ENCODE measurements at places on chromosomes 1 and 21.

DNA sequence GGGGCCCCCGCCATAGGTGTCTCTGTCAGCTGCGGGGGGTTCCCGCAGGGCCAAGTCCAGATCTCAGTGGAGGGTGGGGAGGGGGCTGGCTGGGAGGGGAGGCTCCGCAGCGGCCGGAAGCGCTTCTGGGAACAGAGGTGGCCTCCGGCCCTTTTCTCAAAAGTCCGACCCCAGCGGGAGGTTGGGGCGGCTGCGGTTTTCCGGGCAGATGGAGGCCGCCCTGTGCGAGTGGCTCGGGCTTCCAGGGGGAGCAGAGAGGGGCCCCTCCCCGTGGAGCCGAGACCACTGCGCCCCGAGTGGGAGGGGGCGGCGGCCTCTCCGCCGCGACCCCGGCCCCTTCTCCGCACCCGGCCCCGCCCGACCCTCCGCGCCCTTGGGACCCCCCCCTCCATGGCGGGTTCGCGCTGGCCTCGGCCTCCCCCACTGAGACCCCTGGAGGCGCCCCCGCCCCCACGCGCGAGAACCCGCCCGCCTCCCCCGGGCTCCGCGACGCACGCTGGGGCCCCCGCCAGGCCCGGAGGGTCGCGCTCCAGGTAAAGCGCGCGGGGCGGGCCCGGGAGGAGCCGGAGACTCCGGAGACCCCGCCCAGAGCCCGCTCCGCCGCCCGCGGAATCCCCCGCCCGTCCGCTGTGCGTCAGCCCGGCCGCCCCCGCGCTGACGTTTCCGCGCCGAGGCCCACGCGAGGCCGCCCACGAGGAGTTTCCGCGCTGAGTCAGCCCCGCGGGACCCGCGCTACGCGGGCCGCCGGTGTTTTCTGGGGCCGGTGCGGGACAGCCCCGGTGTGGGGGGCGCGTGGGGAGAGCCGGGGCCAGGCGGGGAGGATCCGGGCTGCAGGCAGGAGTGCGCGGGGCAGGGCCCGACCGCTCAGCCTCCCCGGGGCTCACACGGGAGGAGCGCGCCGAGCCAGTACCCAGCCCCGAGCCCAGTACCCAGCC is 5.2 kb downstream of the TNFRSF18 start:
- DNase-seq: peak; percentile 64

DNA sequence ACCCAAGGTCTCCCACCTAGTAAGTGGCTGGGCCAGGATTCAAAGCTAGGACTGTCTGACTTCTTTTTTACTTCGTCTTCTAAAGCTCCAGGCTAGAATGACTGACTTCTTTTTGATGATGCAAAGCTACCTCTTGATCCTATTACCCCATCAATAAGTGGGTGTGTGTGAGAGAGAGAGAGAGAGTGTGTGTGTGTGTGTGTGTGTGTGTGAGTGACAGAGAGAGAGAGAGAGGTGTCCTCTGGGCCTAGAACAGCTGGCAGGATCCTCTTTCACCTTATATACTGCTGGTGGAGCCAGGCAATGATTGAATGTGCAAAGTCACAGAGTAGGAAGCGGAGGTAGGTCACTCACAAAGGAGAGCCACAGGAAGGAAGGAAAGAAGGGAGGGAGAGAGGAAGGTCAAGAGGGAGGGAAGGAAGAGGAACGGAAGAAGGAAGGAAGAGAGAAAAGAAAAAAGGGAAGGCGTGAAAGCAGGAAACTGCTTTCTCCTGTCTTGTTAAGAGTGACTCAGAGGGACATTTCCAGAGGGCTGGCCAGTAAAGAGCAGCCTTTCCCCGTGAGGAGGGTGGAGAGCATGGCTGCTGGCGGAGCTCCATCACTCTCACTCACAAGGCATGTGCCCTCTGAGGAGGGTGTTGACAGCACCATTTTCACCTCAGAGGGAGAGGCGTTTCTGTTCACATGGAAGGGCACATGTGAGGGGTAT is 68.9 kb downstream of the CDC7 start:
- DNase-seq: no peak

GRCh38 chr21:46014828-46015227 is 33.3 kb downstream of the COL6A1 start:
- no peak for DNase-seq

DNA sequence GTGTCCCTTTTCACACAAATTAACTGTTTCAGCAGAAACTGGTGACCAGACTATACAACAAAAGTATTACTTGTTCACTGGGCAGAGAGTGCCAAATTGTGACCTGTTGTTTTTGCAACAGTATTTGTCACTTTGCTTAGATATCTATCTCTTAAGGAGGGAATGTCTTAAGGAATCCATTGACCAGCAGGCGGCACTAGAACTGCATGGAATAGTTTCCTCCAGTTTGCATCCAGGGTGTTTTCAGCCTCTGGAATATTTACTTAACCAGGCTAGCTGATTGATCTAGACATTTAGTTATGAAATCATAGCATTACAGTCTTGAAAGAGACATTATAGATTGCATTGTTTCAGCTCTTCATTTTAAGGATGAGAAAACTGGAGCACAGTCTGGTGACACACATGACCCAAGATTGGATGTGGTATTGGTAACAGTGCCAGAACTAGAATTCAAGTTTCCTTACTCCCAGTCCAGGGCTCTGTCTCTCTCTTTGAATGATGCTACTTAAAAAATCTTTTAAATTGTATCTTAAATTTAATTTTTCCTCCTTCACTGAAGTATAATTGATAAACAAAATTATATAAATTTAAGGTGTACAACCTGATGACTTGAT is 16.9 kb downstream of the RPTN start:
- DNase-seq: peak; percentile 52

DNA sequence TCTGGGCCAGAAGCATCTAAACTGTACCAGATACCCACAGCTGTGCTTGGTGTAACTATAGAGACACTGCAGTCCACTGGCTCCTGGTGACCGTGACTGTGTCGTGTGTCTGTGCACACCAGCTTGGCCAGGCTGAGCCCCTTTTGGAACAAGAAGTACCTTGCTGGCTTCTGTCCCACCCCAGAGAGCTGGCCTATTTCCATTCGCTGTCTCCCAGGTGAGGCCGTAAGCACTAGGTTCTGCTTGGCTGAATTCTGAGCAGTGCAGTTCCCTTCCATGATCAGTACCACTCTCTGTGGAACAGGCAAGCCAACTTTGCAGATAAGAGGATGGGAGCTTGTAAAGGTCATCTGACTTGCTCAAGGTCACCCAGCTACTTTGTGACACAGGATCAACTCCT is 119.9 kb upstream of the DNAH14 start:
- DNase-seq: no peak

DNA sequence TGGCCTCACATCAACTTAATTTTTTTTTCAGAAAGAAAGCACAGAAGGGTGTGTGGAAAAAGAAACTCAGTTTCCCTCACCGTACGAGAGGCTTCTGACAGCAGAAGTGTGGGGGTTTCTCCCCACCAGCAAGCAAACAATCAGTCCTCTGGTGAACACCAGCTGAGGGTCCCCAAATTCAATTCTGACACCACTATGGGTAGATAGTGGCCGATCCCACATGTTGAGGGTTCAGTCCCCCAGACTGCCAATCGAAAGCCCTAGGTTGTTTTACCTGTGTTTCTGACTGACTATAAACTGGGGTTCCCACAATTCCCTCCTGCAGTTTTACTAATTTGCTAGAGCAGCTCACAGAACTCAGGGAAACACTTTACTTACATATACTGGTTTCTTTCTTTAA is 2.1 kb downstream of the IFI6 start:
- DNase-seq: no peak

GRCh38 chr21:42154237-42155044 is 64.5 kb upstream of the ABCG1 start:
- DNase-seq: no peak

GRCh38 chr1:96882096-96882495 is 160.5 kb downstream of the PTBP2 start:
- no peak for DNase-seq

- DNase-seq: no peak
Measured at GRCh38 chr1:209402697-209403096, 180.8 kb upstream of the CAMK1G start.

DNA sequence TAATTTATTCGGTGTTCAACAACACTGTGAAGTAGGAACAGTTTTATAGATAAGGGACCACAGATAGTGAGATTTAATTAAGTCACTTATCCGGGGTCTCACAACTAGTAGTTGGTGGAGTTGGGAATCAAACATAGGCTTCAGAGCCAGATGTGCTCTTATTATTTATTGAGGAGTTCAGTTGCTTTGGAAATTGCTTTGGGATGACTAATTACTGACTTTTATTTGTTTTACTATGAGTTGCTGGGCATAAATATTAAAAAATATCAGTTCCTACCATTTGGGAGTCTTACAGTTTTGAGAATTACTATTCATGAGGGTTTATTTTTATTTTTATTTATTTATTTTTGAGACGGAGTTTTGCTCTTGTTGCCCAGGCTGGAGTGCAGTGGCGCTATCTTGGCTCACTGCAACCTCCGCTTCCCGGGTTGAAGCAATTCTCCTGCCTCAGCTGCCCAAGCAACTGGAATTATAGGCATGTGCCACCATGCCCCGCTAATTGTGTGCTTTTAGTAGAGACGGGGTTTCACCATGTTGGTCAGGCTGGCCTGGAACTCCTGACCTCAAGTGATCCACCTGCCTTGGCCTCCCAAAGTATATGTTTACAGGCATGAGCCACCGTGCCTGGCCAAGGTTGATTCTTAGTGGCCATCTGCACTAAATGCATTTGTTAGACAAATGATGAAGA is 27.7 kb downstream of the THRAP3 start:
- DNase-seq: no peak

DNA sequence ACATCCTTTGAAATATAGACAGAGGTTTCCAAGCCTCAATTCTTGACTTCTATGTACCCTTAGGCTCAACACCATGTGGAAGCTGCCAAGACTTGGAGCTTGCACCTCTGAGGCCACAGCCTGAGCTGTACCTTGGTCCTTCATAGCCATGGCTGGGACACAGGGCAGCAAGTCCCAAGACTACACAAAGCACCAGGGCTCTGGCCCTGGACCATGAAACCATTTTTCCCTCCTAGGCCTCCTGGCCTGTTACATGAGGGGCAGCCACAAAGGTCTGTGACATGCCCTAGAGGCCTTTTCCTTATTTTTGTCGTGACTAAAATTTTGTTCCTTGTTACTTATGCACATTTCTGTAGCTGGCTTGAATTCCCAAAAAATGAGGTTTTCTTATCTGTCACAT is 953.1 kb upstream of the ADGRL4 start:
- no peak for DNase-seq

GRCh38 chr21:36864974-36865373 is 101.5 kb downstream of the HLCS start:
- no peak for DNase-seq

DNA sequence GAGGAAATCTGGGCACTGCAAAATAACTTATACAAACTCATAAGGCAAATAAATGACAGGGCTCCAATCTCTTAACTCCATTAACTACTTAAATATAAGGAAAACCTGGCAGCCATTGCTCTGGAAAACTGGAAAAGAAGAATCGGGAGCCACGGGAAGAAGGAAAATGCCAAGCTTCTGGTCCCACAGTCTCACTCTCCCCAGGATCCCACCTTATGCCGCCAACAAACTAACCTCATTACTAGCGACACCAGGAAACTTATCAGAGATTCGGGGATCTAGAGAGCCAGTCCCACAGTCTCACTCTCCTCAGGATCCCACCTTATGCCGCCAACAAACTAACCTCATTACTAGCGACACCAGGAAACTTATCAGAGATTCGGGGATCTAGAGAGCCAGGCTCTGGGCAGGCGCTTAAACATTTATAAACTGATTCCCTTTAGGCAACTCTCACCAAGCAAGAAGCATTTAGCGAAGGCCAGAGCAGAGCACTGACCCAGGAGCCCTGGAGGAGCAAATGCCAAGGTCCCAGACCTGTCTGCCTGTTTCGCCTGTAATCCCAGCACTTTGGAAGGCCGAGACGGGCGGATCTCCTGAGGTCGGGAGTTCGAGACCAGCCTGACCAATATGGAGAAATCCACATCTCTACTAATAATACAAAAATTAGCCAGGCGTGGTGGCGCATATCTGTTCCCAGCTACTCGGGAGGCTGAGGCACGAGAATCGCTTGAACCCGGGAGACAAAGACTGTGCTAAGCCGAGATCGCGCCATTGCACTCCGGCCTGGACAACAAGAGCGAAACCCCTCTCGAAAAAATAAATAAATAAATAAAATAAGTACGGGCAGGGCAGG is 720 bp downstream of the PSMB2 start:
- DNase-seq: no peak

GRCh38 chr1:48767975-48768510 is 8.6 kb downstream of the BEND5 start:
- DNase-seq: no peak

DNA sequence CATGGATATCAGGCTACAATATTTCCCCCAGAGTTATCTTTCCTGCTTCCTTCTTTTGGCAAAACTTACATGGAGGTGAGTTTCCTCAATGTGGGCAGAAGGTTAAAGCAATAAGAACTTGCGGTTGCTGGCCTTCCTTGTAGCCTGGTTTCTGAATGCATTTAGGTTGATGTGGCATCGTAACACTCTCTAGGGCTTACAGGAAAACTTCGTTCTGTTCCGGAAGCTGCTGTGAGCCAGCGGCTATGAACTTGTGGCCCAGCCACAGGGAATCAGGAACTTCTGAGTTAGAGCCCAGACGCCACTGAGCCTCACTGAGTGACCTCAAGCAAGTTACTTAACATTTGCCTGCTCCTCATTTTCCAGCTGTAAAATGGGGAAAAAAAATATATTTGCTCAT is 623.4 kb upstream of the ADAMTS5 start:
- no peak for DNase-seq

GRCh38 chr21:14677013-14677412 is 130.9 kb upstream of the SAMSN1 start:
- DNase-seq: no peak

DNA sequence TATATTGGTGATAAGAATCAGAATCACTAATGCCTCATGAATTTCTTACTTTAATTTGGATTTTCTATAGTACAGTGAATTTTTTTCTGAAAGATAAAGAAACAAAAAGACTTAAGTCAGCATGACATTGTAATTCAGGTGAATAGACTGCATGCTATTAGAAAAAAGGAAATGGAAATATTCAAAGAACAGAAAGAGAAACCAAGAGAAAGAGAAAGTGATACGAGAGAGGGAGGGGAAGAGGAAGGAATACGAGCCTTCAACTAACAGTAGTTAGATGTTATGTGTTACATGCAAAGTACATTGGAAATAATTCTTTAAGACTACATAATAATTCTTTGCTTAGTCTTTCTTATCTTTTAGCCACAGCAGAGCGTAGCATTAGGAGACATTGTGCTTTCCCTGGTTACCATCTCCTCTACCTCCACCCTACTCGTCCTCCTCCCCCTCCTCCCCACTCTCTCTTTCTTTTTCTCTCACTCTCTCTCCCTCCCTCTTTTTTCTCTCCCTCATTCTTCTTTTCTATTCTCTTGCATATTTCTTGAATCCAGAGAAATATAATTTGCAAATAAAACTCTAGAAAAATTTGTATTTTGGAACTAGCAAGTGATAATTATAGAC is 46.4 kb upstream of the ADGRL4 start:
- DNase-seq: no peak

DNA sequence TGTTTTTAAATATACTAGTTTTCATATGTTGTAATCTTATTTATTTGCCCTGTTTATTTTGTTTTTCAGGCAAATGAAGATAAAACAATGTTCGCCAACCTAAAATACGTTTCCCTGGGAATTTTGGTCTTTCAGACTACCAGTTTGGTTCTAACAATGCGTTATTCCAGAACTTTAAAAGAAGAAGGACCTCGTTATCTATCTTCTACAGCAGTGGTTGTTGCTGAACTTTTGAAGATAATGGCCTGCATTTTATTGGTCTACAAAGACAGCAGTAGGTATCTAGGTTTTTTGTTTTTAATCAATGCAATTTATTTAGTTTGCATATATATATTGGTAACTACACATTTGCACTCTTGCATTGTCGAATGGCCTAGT is 23.7 kb downstream of the SLC35A3 start:
- DNase-seq: no peak

- no peak for DNase-seq
Measured at GRCh38 chr1:8207202-8207601, 110.7 kb upstream of the SLC45A1 start.

Data from HEK293T (cell line).